ENCODE measurements at places on chromosomes 2 and 18.

DNA sequence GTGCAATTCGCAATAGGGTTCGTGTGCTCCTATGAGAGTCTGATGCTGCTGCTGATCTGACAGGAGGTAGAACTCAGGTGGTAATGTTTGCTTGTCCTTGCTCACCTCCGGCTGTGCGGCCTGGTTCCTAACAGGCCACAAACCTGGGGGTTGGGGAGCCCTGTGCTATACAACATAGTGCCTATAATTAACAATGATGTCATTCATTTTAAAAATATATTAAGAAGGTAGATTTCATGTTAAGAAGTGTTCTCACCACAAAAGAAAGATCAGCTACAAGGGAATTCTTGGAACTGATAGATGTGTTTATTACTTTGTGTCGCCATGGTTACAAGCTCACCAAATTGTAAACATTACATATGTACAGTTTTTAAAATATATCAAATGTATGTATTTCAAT lies 200.5 kb downstream of the GRB14 start:
- no peak for DNase-seq

DNA sequence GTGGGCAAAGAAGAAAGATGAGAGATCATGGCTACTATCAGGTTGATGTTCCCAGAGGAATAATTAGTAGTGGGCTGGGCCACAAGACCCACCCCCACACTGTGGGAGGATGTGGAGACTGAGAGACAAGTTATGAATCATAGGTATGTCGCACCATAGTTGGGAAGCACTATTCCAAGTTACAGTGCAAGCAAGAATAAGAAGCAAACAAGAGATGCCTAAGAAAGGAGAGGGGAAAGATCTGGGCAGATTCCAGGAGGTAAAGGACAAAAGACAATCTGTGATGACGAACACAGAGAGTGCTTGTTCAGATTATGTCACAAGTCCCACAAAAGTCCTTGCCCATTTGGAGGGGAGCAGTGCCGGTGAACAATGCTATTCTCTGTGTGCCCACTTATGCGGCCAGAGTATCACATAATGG lies 56.6 kb downstream of the FAM228A start:
- peak; percentile 44 for DNase-seq

- DNase-seq, result no peak
Observed at GRCh38 chr2:239781454-239781853, 243.7 kb downstream of the NDUFA10 start.

- no peak for DNase-seq
Observed at GRCh38 chr18:9862686-9863085, 23.1 kb upstream of the TXNDC2 start.

DNA sequence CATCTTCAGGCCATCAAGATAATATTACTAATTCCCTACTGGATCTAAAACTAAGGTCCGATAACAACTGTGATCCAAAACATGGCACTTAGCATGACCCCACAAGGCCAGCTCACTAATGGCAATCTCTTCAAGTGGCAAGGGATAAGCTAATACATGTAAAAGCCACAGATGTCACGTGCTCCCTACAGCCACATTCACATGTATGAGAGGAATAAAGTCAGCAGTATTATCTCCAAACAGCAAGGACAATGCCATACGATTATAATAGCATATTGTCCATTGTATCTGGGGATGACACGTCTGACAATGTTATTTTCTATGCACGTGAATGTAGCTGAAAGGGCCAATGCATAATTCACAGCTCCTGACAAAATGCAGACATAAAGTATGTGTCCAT lies 56.0 kb downstream of the KLF7 start:
- DNase-seq, result no peak
